NCI-H187 treated with DMSO at 0.1 percent for 48 hours (cell line): ENCODE measurements at places on chromosomes 11 and 22.

GRCh38 chr11:16526947-16527346, 170.6 kb upstream of the SOX6 start:
- no peak for DNase-seq

DNA sequence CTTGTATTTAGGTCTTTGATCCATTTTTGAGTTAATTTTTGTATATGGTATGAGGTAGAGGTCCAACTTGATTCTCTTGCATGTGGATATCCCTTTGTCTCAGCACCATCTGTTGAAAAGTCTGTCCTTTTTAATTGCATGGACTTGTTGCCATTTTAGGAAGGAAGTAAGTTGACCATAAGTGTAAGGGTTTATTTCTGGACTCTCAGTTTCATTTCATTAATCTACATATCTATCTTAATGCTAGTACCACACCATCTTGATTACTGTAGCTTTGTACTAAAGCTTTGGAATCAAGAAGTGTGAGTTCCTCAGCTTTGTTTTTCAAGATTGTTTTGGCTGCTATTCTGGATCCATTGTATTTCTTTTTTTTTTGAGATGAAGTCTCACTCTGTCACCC, 31.4 kb downstream of the CBL start:
- DNase-seq: no peak

DNA sequence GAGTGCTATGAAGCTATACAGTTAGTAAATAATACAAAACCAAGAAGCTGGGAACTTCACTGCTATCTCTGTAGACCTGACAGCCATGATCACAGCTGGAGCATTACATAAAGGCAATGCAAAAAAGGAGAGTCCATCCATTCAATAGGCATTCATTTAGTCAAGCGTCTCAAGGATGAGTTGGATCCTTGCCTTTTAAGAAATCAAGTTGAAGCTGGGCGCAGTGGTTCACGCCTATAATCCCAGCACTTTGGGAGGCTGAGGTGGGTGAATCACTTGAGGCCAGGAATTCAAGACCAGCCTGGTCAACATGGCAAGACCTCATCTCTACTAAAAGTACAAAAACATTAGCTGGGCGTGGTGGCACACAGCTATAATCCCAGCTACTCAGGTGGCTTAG, 48.1 kb upstream of the ALKBH3 start:
- no peak for DNase-seq

GRCh38 chr11:2777386-2777785, 77.6 kb upstream of the KCNQ1OT1 start:
- no peak for DNase-seq

GRCh38 chr22:37127350-37127878, 17.9 kb upstream of the TMPRSS6 start:
- DNase-seq: no peak

DNA sequence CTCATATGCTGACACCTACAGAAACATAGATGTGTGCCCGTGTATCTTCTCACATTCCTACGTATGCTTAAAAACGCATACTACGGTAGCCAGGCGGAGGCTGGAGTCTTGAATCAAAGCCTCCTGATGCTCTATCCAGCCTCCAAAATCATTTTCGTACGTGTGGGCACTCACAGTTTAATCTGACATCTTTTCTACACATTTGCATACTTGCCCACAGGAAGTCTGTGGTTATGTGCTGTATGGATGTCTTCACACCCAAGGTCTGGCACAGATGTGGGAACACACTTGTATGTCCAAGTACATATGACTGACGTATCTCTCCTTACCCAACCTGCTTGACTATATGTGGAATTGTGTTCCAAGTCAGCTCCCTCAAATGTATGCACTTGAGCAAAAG, 561.8 kb upstream of the CADM1 start:
- DNase-seq: no peak

DNA sequence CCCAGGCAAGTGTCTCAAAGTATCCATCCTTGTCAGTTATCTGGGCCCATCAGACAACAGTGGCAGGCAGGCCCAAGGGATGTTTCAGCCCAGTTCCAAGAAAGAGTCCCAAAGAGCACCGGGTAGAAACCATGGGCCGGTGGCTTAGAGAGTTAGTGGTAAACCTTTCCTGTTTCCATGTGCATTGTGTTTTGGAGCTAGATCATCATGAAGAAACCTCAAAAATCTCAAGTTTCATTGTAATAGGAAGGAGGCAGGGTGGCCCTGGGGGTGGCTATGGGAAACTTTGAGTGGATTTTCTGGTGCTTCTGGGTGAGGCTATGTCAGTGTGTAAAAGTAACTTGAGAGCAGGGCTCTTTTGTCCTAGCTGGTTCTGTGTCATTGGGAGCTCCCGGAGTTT, 68.1 kb downstream of the UBASH3B start:
- DNase-seq: no peak

- DNase-seq: no peak
These were observed 53.1 kb downstream of the CELSR1 start for GRCh38 chr22:46484156-46484860.

DNA sequence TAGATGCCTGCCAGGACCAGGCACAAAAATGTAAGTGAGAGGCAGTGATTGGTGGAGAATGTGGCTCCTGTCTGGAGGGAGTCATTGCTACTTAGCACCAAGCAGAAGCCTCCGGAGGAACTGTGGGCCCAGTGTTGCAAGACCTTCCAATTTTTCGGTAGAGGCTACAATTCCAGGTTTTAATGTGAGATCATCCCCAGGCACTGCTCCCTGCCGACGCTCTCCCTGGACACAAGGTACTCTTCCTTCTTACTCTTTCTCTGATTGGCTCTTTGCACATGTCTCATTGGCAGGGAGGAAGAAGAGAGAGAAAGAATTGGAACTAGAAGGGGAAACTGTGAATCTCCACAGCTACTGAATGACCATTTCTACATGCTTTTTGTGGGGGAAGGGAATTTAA, 53.7 kb upstream of the EP300 start:
- DNase-seq: no peak

DNA sequence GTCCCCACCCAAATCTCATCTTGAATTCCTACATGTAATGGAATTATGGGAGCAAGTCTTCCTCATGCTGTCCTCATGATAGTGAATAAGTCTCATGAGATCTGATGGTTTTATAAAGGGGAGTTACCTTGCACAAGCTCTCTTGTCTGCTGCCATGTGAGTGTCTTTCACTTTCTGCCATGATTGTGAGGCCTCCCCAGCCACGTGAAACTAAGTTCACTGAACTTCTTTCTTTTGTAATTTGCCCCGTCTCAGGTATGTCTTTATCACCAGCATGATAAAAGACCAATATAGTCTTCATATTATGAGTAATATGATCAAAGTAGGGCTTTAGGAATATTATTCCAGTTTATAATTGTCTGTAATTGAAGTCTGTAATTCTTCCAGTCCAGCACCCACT, 86.3 kb upstream of the ANO5 start:
- no peak for DNase-seq

GRCh38 chr22:45317551-45318167, 7.9 kb downstream of the FAM118A start:
- DNase-seq: no peak

- no peak for DNase-seq
These were observed 19.2 kb downstream of the PIM3 start for GRCh38 chr22:49979587-49980264.

DNA sequence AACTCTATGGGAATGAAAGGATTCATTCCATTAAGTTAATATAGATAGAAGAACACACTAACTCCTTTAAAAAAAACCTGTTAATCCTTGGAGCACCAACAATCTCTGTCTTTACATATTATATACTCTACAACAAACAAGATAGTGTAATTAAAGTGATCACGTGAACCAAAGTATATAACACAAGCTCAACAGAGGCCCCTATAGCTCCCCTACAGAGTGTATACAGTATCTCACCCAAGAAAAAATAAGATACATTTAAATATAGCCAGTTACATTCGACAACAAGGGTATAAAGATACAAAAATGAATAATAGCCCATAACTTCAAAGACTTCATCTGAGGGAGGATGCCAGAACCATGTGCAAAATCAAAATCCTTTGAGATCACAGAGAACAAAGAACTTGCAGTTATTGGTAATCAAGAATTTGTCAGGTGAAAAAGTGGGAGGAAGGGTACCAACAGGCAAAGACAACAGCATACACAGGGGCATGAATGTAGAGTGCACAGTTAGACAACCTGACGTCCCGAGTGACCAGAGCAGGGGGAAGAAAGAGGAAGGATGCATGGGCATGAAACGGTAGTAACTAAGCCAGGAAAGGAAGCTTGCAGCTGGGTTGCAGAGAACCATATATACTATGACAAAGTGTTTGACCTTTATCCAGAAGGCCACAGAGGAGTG, 4.7 kb downstream of the FCHSD2 start:
- DNase-seq: no peak

DNA sequence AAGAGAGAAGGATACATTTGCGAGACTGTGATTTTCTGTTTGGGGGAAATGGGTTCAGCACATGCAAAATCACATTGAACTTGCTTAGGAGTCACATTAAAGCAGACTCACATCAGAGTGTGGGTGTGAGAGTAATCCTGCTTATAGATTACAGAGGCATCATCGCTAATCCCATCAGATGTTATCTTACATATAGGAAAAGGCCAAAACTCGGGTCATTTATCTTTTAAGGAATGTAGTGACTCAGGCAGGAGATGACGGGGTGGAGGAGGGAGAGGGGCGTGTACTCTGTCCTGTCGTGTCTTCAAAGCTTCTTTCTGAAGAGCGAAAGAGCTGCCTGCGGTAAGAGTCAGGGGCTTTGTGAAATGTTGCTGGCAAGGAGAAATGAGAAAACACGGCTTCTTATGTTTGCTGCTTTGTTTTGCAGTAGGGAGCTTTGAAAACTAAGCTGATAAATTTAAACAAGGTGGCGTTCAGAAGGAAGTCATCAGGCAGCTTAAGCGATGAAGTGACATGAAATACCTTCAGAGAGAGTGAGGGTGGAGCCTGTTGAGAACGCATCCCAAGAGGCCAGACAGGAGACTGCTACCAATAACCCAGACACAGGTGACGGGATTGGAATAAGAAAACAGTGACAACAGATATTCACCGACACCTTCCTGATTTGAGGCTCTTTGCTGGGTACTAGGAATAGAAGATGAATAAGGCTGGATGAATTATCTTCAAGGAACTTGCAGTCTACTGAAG, 2.2 kb upstream of the C11orf16 start:
- no peak for DNase-seq

DNA sequence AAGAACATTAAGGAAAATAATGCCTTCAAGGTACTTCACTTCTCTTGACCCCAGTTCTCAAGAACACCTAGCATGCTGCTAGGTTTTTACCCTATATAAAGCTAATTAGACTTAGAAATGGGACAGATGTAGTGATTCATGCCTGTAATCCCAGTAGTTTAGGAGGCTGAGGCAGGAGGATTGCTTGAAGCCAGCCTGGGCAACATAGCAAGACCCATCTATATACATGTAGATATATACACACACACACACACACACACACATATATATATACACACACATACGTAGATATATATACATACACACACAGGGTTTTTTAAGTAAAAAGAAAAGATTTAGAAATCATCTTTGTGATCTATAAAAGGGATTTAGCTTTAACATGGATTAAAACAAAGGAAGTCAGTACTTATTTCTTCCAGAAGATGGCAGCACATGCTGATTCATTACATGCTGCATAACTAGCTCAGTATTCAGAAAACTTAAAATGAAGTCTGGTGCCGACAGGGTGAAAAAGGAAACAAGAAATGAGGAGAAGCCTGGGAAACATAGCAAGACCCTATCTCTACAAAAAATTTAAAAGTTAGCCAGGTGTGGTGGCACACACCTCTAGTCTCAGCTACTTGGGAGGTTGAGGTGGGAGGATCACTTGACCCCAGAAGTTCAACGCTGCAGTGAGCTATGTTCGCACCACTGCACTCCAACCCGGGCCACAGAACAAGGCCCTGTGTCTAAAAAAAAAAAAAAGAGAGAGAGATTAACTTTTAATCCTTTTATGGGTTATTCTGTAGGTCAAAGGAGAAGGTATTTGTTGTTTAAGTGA, 28.5 kb upstream of the RBX1 start:
- no peak for DNase-seq

DNA sequence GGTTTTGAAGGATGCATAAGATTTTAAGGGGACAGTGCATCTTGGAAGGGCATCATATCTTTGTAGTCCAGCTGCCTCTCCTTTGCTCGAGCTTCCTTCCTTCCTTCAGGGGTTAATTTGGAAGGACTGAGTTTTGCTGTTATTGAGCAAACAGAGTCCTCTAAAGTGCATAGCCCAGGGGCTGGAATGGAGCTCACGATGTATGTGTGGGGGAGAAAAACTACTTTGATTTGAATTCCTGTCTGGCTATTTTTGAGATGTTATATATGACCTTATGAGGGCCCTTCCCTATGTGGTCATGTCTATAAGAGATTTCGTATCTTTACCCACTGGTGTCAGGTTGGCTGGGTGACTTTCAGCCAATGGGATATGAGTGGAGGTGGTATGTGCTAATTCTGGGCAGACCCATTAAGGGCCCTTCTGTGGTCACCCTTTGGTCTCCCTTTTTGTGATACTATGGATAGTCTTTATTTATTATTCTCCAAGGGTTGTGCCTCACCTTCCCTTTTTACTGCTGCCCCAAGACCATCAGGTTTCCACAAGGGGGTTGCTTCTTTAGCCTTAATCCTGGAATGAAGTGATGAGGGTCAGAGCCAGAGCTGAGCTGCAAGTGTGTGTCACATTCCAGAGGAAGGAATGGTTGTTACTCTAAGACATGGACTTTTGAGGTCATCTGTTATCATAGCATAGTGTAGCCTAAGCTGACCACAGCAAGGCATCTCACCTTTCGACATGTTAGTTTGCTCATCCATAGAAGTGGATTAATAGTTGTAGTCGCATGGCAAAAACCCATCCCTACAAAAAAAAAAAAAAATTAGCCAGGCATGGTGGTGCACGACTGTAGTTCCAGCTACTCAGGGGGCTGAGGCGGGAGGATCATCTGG, 54.6 kb downstream of the LRRC74B start:
- no peak for DNase-seq

DNA sequence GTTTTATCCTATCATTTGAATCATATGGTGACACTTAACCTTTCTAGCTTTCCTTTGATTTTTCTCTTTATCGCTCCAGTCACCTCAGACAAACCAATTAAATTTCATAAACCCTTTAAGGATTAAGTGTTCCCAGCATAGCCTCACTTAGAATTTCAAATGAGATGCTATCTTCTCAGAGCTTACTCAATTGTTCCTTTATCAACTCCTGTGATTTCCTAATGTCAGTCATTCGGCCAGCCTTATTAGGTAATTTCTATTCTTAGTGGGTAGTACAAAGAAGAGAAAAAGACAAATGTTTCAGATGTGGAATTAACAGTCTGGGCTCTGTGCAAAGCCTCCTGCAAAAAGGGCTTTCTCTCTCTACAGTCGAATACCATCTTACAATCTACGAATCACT, 77.1 kb upstream of the CCDC90B start:
- DNase-seq: no peak

GRCh38 chr11:129881570-129882170, 13.7 kb downstream of the NFRKB start:
- DNase-seq: no peak

DNA sequence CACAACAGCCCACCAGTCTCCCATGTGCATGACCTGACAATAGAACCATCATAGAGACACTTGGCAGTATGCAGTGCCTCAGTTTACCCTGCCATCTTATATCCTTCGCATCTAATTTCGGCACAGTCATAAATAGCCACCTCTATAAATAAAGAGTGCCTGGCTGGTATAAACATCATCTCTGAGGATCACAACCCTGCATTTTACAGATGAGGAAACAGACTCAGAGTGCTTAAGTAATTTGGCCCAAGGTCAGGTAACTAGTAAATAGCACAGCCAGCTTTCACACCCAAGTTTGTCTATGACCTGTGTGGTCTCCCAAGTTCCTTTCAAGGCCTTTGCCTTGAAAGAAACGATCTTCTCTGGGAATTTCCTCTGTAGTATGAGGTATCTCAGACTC, 44.6 kb downstream of the CYB5R2 start:
- DNase-seq: no peak
